ENCODE measurements at places on chromosomes 7 and 10. TPM values are rescaled to one million over a fixed set of nuclear protein-coding genes. Genes with fewer than 3 reads are reported as not detected.

GRCh38 chr7:23788843-23789242, 78.8 kb downstream of the STK31 start:
- no peak for DNase-seq

Gene FAM25C
- polyA plus RNA-seq: not detected

- DNase-seq: no peak
These were observed 3.2 kb downstream of the PTPRN2 start for GRCh38 chr7:158584407-158584806.

Gene OPN4
- polyA plus RNA-seq: not detected

Gene OR2A42
- 0.13 TPM for polyA plus RNA-seq
